Bronchial smooth muscle cell (primary cell): ENCODE measurements at places on chromosomes 2 and 18. TPM values are rescaled to one million over a fixed set of nuclear protein-coding genes. Genes with fewer than 3 reads are reported as not detected.

Gene LCT
- under 0.01 and 0.09 TPM in 2 replicates for total RNA-seq

Gene RTP5
- not detected in 2 replicates for total RNA-seq

Gene XPO1
- total RNA-seq = 154 and 179 TPM in 2 replicates

Gene IL36B
- total RNA-seq = not detected in 2 replicates

Gene AUP1
- total RNA-seq = 58.5 and 79.5 TPM in 2 replicates

Gene OR6B2
- not detected in 2 replicates for total RNA-seq

Gene CNDP1
- total RNA-seq = 0.16 TPM in 1 of 2 replicates, not detected in the other

Gene TM4SF20
- total RNA-seq = under 0.01 TPM in 1 of 2 replicates, not detected in the other

Gene CENPA
- 0.26 and 1.6 TPM in 2 replicates for total RNA-seq

Gene TRIM43
- not detected in 2 replicates for total RNA-seq

Gene SIGLEC15
- total RNA-seq = 1.2 and 3.2 TPM in 2 replicates

Gene IL1B
- total RNA-seq = 0.63 TPM in 1 of 2 replicates, not detected in the other

Gene SIX3
- total RNA-seq = not detected in 2 replicates

Gene SLC5A7
- total RNA-seq = not detected in 2 replicates

Gene CCBE1
- 14.2 and 24.9 TPM in 2 replicates for total RNA-seq

Gene RNPEPL1
- 4.5 and 7.7 TPM in 2 replicates for total RNA-seq

Gene CCDC121
- 1.7 and 3.0 TPM in 2 replicates for total RNA-seq

Gene CXCR2
- total RNA-seq = not detected in 2 replicates

Gene CLEC4F
- total RNA-seq = not detected in 2 replicates

Gene LRRC30
- total RNA-seq = not detected in 2 replicates

Gene CRYGD
- not detected in 2 replicates for total RNA-seq

Gene CD226
- total RNA-seq = 0.16 and 0.34 TPM in 2 replicates
